Left renal pelvis (tissue), 4 donors: ENCODE measurements at places on chromosomes 6 and 20.

- no peak for DNase-seq
Measured at GRCh38 chr20:49384437-49385434, 97.7 kb downstream of the KCNB1 start.

DNA sequence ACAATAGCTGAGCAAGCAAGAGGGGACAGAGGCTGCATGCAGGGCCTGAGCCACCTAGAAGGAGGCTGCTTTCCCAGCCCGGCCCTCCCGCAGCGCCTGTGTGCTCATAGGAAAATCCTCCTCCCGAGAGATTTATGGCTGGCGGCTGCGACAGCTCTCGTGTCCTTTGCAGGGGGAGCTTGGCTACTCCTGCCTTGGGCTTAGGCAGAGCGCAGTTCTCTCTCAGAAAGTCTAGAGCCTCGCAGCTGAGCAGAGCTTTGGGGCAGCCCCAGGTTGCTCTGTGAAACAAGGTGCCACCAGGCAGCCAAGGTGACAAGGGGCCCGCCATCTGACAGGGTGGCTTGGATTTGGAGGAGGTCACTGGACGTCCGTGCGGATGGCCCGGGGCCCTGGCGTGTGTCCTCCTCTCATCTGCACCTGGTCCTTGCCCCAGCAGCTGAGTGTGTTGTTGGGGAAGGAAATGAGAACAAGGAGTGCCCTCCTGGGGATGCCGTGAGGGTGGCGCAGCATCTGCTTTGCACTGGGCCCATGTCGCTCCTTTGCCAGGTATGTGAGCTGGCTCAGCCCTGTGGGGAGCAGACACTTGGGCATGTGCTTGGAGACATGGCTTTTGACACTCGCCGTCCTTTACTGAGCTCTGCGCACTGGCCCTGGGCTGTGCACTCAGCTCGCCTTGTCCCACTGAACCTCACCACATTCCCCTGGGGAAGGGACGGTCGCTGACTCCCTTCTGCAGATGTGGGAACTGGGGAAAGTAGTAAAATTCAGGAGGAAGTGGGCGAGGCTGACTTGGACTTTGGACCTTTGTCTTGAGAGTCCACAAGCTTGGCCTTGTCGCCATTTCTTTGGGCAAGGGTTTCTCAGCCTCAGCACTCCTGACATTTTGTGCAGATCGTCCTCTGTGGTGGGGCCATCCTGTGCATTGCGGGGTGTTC lies 41.9 kb downstream of the EDN3 start:
- peak; percentile 54 for DNase-seq

DNA sequence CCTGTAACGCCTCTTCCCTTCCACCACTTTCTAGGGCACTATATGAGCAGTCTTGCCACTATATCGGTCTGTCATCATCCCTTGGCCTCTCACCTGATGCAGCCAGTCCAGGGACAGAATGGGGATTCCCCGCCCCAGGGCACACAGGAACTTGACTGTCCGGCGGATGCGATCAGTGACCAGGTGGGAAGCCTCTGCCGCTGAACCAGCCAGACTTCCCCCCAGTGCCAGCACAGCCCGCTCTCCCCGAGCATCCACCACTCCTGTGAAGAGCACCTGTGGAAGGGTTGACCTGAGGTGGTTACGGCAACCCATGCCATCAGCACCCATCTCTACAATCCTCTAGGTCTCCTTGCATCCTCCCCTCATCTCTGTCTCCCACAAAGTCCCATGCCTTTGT lies 12.2 kb upstream of the NRM start:
- DNase-seq: no peak

GRCh38 chr6:88972504-88973423 lies 9.3 kb upstream of the RNGTT start:
- DNase-seq: no peak

GRCh38 chr20:32681175-32682084 lies 7.7 kb upstream of the C20orf203 start:
- no peak for DNase-seq

GRCh38 chr6:82693094-82693493 lies 329.5 kb downstream of the TPBG start:
- no peak for DNase-seq

DNA sequence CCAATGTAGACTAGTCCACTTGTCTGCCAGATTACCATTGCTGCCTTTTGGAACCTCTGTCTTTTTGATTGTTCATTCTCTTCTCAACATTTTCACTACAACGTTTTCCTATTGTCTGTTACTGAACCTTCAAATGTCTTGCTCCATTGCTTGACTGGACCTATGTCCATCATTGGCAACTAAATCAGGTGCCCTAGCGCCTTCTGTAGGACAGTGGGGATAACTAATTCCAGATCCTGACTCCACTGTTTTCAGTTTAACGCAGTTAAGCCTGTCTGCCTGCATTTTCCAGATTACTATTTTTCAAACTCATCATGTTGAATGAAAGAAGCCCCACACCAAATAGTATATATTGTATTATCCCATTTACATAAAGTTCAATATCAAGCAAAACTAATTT lies 433.6 kb downstream of the RNF144B start:
- DNase-seq: no peak

GRCh38 chr6:31775184-31775583 lies 1.9 kb downstream of the VWA7 start:
- no peak for DNase-seq

GRCh38 chr6:170438861-170439260 lies 114.2 kb downstream of the PSMB1 start:
- no peak for DNase-seq

DNA sequence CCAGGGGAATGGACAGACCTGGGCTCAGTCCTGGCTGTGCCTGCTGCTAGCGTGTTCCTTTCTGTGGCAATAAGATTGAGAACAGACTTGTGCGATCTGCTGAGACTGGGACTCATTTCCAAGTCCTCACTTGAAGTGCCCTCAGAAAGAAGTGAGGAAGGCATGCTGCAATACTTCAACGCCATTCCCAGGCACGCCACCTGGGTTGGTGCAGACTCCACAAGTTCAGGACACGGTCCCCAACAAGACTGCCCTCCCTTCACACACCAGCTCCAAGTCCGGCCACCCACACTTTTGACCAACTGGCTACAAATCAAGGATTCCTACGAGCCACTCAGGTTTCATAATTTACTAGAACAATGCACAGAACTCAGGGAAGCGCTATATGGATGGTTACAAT lies 391.8 kb upstream of the SULF2 start:
- no peak for DNase-seq

DNA sequence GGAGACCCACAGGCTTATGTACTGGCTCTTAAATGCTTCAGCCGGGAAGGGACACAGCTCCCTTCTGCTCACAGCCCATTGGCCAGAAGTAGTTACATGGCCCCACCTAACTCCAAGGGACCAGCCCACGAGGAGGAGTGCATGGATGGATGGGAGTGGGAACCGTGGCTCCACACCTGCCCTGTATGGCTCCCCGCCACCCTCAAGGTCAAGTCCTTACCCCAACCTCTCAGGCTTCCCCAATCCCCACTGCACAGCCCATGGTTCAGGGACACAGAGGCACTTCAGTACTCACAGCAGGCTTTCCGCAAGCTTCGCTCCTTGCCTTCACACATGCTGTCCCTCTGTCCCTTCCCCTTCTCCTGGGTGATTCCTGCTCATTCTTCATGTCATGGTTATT lies 137.9 kb upstream of the KCNG1 start:
- DNase-seq: no peak

- DNase-seq: no peak
Measured at GRCh38 chr6:162833776-162834175, 106.0 kb downstream of the PACRG start.

DNA sequence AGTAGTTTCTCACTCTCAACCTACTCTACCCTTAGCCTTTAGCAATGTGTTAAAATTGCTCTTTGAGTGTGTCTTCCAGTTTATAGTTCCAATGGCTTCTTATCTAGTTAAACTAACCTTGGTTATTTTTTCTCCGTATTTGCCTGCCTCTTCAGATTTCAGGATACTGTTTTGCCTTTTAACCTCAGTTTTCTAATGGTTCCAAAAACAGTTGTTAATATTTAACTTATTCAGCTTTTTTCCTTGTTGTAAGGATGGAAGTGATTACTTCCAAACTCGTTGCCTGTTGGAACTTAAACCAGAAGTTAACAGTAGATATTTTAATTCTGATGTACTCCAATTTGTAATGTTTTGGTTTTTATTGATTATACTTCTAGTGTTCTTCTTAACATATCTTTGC lies 1574.9 kb downstream of the HACE1 start:
- DNase-seq: no peak

- no peak for DNase-seq
Measured at GRCh38 chr20:49346682-49347081, 68.8 kb upstream of the ZNFX1 start.

GRCh38 chr6:43402820-43403219 lies 24.5 kb upstream of the ABCC10 start:
- no peak for DNase-seq

DNA sequence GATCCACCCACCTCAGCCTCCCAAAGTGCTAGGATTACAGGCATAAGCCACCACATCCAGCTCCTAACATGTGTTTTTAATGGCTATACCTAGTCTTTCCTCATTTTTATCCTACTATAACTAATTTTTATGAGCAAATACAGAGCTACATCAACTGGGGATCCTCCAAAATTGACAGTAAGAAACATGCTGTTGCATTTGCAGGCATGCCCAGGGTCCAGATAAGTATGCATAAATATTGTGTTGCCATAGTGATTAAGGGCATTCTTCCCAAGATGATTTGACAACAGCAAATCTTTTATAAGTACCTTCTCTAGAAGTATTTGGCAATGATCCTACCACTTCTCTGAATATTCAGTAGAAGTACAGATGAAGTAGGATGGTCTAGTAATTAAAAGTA lies 41.9 kb upstream of the MOXD1 start:
- DNase-seq: no peak

GRCh38 chr20:34512955-34513419 lies 3.2 kb upstream of the DYNLRB1 start:
- no peak for DNase-seq

DNA sequence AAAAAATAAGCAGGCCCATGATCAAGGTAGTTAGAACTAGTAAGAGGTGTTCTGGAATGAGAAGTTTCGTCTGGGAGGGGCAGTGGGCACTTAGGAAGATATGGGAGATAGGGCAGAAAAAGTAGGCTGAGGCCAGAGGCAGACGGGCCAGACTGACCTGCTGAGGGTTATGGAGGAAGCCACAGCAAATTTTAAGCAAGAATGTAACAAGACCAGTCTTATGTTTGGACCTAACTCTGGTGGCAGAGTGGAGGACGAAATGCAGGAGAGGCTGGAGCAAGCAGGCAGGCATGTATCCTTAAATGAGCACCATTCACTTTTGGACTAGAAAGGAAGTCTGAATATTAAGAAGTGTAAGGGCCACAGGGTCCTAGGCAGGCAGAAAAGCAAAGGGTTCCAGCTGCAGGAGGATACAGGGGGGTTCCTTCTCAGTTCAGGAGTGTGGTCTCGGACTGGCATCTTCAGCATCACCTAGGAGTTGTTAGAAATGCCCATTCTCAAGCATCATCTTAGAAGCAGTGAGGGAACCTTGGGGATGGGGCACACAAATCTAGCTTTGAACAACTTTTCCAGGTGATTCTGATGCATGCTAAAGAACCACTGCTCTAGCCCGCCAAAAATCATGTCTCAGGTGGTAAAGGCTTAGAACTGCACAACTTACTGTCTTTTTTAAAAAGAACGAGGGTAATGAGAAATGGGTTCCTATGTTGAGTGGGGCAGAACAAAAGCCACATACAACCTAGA lies 1.7 kb upstream of the DSTN start:
- no peak for DNase-seq

DNA sequence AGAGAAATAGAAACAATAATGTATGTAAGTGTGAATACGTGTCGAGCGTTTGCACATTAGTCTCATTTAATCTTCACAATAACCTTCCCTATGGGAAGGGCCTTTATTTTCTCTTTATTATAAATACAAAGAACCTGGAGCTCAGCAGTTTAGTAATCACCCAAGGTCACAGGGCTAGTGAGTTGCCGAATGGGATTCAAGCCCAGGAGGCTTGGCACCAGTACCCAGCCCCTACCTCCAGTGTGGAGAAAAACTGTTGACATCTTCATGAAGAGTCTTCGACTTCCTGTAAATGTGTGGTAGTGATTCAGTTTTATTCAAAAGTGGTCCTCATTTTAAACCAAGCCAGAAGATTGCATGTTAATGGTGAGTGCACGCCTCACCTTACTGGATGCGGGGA lies 162.8 kb downstream of the SCML4 start:
- no peak for DNase-seq

DNA sequence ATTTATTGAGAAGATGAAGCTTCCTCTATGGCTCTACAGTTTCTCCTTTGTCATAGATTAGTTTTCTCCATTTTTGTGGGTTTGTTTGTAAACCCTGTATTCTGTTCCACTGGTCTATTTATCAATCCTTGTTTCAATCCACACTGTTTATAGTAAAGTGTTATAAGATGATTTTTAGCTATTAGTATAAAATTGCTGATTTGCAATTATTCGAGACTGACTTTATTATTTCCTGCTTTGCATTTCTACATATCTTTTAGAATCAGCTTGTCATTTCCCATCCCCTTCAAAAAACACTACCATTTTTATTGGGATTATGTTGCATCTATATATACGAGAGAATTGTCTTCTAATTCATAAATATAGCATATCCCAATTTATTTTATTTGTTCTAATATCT lies 325.9 kb upstream of the EPHA7 start:
- no peak for DNase-seq

GRCh38 chr20:6506906-6507305 lies 260.6 kb upstream of the BMP2 start:
- no peak for DNase-seq

- DNase-seq: peak; percentile 40
Measured at GRCh38 chr6:2196079-2196679, 49.2 kb downstream of the GMDS start.

- DNase-seq: no peak
Measured at GRCh38 chr20:34240693-34241615, at the start of gene ASIP. ASIP (plus strand) TSS chr20:34241423; CDS start chr20:34260375, 18,952 bp downstream.

DNA sequence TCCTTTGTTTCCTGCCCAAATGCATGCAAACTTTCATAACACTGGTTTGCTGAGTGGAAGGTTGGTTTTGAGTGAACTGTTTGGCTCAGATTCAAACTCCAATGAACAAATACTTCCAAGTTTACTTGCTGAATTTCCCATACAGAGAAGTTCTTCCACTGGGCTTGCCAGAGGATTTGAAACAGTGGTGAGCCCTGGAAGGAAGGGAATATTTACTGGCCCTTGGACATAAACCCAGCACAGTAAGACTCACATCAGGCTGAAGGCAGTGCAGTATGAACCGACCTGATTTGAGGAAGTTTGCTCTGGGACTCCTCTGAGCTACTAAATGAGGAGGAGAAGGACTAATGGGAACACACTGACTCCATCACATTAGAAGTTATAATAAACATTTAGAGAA lies 3.8 kb downstream of the TRAF3IP2 start:
- no peak for DNase-seq

- no peak for DNase-seq
Measured at GRCh38 chr6:7542874-7543624, 1.6 kb downstream of the DSP start.

- no peak for DNase-seq
Measured at GRCh38 chr6:12279322-12280091, 10.7 kb upstream of the EDN1 start.

- no peak for DNase-seq
Measured at GRCh38 chr6:113802779-113803178, 54.4 kb upstream of the MARCKS start.

GRCh38 chr20:51306081-51306480 lies 236.4 kb downstream of the NFATC2 start:
- DNase-seq: no peak

- no peak for DNase-seq
Measured at GRCh38 chr20:62405108-62405980, 1.7 kb downstream of the CABLES2 start.

GRCh38 chr6:14549304-14549770 lies 431.8 kb downstream of the CD83 start:
- DNase-seq: no peak
